A673 (cell line): ENCODE measurements at places on chromosomes 13 and 19. TPM values are rescaled to one million over a fixed set of nuclear protein-coding genes. Genes with fewer than 3 reads are reported as not detected.

DNA sequence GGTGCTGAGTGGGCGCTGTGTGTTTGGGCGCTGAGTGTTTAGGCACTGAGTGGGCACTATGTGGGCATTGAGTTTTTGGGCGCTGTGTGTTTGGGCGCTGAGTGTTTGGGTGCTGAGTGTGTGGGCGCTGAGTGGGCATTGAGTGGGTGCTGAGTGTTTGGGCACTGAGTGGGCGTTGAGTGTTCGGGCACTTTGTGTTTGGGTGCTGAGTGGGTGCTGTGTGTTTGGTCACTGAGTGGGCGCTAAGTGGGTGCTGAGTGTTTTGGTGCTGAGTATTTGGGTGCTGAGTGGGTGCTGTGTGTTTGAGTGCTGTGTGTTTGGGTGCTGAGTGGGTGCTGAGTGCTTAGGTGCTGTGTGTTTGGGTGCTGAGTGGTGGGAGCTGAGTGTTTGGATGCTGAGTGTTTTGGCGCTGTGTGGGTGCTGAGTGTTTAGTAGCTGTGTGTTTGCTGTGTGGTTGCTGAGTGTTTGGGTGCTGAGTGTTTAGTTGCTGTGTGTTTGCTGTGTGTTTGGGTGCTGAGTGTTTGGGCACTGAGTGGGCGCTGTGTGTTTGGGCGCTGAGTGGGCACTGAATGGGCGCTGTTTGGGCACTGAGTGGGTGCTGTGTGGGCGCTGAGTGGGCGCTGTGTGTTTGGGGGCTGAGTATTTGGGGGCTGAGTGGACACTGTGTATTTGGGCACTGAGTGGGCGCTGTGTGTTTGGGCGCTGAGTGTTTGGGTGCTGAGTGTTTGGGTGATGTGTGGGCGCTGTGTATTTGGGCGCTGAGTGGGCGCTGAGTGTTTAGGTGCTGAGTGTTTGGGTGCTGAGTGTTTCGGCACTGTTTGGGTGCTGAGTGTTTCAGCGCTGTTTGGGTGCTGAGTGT, 47.2 kb upstream of the F7 start:
- DNase-seq, result no peak

- no peak for DNase-seq
Measured at GRCh38 chr13:68076046-68076445, 845.9 kb upstream of the PCDH9 start.

DNA sequence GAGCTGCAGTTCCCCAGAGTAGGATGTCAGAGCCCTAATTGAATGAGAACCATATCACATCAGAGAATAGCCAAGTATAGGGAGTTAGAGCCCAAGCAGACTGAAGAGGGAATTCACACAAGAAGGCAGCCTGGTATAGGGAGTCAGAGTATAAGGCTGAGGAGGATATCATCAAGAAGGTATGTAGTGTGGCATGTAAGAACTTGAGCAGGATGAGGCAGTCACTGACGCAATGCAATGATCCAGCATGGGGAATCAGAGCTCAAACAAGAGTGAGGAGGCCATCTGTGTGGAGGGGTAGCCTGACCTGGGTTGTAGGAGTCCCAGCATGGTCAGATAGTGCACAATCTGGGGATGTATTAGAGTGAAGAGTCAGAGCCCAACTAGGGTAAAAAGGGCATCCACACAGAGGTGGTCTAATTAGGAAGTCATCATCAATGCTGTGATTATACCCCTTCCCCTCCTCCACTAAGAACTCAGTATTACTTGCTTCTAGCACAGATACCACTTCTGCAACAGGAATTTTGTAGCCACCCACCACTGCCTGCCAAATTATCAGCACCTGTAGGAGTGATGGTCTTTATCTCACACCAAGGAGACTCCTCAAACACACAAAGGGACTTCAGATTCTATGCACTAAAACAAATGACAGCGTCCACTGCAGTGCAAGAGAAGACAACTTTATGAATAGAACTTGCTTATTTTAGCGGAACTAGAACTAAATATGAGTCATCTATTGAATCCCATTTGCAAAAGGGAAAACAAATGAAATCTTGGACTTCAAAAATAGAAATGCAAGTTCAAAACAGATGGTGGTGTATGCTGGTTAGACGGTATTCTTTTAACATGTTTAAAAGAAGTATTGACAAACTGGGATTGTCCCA, 107.2 kb downstream of the FNDC3A start:
- DNase-seq, result no peak

GRCh38 chr13:98813993-98814392, 61.5 kb upstream of the SLC15A1 start:
- DNase-seq, result no peak

GRCh38 chr13:24075137-24075975, 85.2 kb upstream of the SPATA13 start:
- no peak for DNase-seq

DNA sequence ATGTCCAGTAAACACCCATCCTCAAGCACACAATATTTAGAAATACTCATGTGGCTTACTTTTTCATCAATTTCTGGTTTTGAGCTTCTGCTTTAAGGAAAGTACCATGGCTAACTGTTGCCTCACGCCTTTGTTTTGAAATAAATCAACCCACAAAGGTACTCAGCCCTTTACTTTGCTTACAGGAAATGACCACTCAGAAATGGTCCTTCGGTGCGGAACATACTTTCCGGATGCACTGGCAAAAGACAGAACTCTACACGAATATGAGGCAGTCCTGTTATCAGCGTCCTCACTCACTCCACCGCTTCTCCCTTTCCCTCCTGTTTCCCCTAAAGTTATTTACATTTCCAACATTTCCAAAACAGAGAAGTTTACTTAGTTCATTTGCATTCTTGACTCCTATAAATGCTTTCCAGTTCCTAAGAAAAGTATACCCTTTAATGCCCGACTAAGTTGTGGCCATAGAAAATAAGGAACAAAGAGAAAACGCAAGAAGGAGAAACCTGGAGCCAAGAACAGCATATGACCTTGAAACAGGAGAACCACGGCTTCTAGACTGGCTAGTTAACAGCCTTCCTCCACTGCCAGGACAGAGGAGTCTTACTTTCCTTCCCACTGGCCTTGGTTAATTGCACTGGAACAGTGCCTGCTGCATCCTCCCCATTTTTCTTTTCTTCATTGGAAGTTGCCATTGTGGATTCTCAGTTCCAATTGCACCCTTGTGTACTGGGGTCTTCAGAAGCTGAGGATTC, 10.6 kb downstream of the FPR2 start:
- no peak for DNase-seq

DAND5 gene
- total RNA-seq, result 0.17 TPM in 2 replicates

GRCh38 chr19:12350890-12351197, 14.6 kb downstream of the ZNF442 start:
- DNase-seq, result no peak

KLHL1 gene
- not detected in 2 replicates for total RNA-seq

SCN1B gene
- 2.0 and 2.3 TPM in 2 replicates for total RNA-seq

FEM1A gene
- 17.4 and 18.9 TPM in 2 replicates for total RNA-seq

DNA sequence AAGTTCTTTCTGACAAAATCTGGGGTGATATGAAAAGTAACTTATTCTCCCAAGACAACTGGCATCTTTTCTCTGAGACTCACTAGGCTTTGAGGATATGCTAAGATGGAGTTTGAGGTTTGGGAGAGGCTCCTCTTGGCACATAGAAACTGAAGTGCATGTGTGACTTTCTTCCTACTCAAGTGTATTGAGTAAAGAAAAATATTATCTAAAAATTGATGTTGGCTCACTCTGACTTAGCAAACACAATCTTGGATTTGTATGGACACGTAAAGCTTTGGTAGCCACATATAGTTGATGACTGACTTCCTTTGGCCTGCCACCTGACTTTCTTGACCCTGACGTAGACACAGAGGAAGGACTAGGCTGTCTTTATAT, 71.1 kb upstream of the KLF12 start:
- DNase-seq, result no peak

DNA sequence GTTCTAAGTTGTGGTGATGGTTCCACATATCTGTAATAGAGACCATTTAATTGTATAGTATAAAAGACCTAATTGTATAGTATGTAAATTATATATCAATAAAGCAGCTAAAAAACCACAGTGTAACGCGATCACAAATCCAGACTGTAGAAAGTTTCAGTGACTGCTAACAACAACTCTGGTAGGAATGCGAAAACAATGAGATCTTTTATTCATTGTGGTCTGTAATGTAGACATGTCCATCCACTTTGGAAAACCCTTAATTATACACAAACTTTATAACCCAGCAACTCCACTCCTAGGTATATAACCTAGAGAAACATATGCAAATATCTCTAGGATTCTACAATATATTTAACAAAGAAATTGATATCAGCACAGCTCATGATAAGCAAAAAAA, 549.5 kb downstream of the SLITRK1 start:
- no peak for DNase-seq

APOC1 gene
- 2.3 and 5.5 TPM in 2 replicates for total RNA-seq

DNA sequence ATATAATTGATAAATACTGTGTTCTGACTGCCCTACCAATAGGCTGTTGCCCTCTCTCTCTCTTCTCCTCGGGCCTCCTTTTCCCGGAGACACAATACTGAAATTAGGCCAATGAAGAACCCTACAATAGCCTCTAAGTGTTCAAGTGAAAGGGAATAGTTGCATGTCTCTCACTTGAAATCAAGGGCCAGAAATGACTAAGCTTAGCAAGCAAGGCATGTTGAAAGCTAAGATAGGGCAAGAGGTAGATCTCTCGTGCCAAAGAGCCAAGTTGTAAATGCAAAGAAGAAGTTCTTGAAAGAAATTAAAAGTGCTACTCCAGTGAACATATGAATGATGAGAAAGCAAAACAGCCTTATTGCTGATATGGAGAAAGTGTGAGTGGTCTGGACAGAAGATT, 13.3 kb downstream of the KATNAL1 start:
- no peak for DNase-seq

- no peak for DNase-seq
Measured at GRCh38 chr13:95326695-95327094, 25.4 kb upstream of the ABCC4 start.

C19orf38 gene
- not detected in 2 replicates for total RNA-seq

DNA sequence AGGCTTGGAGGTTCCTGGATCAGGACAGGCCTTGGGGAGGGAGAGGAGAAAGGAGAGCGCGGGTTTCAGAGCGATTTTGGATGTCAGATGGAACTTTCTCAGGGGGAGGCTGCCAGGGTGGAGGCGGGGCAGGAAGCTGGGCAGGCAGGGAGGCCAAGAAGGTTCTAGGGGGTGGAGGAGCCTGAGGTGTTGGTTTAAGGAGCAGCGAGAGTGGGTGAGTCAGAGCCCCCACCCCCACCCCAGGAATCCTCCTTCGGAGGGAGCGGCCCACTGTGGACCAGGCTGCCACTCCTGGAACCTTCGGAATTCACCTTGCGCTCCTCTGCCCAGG, 15.9 kb upstream of the NOP53 start:
- DNase-seq, result no peak

- peak; percentile 26 for DNase-seq
Measured at GRCh38 chr13:77580748-77581147, 45.2 kb downstream of the SCEL start.

DNA sequence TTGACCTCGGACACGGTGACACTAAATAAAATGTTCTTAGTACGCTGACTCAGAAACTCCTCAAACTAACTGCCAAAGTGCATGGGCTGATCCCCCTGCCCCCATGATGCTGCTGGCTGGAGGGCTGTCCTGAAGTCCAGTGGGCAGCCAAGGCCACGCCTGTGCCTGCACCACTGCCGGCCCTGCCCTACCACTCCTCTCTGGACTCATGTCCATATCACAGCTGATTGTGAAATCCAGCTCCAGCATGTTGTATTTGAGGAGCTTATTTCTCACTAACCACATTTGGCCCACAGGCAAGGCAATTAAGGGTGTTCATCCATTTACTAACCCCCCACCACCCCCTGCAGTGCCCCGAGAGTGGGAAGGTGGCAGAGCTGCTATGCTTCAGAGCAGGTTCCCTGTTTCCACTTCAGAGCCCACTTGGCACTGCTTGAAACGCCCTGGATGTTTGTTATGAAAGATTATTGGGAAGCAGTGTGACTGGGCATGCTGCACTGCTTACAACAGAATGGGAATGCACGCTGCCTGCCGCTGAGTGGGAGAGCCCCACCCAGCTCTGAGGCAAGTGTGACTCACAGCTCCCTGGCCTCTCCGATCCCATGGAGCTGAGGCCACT, 114.0 kb downstream of the UQCRFS1 start:
- DNase-seq, result no peak

GRCh38 chr19:48842789-48843162, 6.5 kb upstream of the HSD17B14 start:
- peak; percentile 70 for DNase-seq

ACTN4 gene
- total RNA-seq, result 370 and 397 TPM in 2 replicates

- DNase-seq, result peak; percentile 60
Measured at GRCh38 chr19:40465025-40465556, 454 bp downstream of the BLVRB start.

DNA sequence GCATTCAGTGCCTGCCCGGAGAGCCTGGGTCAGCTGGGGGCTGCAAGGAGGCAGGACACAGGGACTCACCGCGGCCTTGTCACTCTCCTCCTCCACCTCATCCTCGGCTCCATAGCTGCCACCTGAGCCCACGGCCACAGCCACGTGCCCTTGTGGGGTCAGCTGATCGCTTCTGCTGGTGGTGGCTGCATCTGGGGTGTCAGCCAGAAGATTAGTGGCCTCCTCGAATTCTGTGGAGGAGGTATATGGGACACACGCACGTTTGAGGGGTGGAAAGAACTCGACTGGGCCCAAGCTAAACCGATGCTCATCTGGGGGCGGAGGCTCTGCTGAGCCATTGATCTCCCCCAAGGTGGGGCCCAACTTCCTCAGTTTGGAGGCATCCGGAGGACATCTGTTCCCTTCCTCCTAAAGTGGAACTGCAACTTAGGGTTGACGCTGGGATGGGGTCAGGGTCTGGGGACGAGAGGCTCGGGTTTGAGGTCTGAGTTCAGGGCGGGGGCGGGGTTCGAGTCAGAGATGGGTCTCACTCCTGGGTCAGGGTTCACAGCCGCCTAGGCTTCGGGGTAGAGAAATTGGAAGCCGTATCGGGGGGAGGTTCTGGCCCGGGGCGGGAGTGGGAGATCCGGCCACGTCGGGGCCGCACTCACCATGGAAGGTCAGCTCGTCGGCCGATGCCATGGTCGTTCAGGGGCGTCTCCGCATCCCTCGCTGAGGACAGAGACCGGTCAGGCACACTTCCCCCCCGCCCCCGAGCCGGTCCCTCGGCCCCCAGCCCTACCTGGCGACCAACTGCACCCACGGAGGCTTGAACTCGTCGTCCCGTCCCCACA, 493 bp downstream of the YIPF2 start:
- no peak for DNase-seq

GRCh38 chr19:8566855-8567254, 10.4 kb downstream of the MYO1F start:
- no peak for DNase-seq

- DNase-seq, result peak; percentile 85
Measured at GRCh38 chr13:20182231-20182846, 10.4 kb downstream of the GJB2 start.

SOHLH2 gene
- total RNA-seq, result 1.6 and 2.5 TPM in 2 replicates

MEIOSIN gene
- not detected in 2 replicates for total RNA-seq

ZMYM5 gene
- 15.3 and 17.4 TPM in 2 replicates for total RNA-seq

- peak; percentile 45 for DNase-seq
Measured at GRCh38 chr19:8423817-8424223, 10.7 kb downstream of the MARCHF2 start.
